Suppressor macrophage treated with lipopolysaccharide for 1 hour (primary cell): ENCODE measurements at places on chromosomes 3 and 15.
A peak's percentile ranks its signal among the peaks of the same experiment; 100 is the strongest.

GRCh38 chr3:122190525-122190924 lies 7.1 kb downstream of the CASR start:
- DNase-seq, result no peak

GRCh38 chr15:52783929-52784798 lies 6.0 kb downstream of the ONECUT1 start:
- DNase-seq, result peak; percentile 71

GRCh38 chr15:88090481-88091011 lies 166.0 kb downstream of the NTRK3 start:
- no peak for DNase-seq

GRCh38 chr3:148246291-148246923 lies 451.3 kb upstream of the AGTR1 start:
- no peak for DNase-seq

GRCh38 chr15:85993116-85993515 lies 86.6 kb upstream of the AGBL1 start:
- no peak for DNase-seq

GRCh38 chr3:43104660-43105595 lies 951 bp downstream of the POMGNT2 start:
- DNase-seq, result peak; percentile 1

GRCh38 chr3:81744366-81744765 lies 17.1 kb downstream of the GBE1 start:
- DNase-seq, result no peak

DNA sequence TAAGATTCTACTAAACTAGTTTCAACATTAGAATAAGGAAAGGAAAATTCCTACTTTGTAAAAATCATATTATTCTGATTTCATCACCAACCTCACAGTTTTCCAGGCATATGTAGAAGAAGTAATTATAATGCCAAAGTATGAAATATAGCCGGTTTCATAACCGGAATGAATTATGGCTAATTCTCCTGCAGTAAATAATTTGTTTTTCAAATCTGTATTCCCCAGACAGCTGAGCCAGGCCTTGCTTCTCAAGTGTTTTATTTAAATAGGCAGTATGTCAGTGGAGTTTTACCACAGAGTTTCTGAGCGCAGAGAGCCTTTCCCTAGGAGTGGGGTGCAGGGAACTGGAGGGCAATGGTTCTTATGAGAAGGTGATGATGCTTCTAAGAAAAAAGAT lies 8.7 kb upstream of the CPA3 start:
- DNase-seq, result no peak

- DNase-seq, result no peak
Measured at GRCh38 chr3:64872345-64872744, 184.5 kb upstream of the ADAMTS9 start.

GRCh38 chr3:31876331-31876730 lies 104.7 kb downstream of the OSBPL10 start:
- DNase-seq, result no peak

DNA sequence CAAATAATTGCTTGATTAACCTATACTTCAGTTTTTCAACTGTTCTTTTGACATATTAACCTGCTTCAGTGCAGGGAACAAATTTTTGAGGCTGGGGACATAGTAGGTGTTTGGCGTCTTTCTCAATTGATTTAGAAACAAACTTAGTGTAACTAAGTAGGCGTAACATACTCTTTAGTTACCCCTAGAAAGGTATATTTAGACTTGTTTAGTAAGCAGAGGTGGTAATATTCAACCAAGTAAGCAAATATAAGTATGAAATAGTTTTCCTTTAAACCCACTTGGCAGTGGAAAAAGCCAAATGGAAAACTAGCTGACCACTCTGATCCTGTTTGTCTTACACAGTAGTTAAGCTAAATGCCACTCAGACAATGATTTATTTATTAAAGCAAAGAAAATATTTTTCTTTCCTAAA lies 113.2 kb downstream of the MBNL1 start:
- no peak for DNase-seq

DNA sequence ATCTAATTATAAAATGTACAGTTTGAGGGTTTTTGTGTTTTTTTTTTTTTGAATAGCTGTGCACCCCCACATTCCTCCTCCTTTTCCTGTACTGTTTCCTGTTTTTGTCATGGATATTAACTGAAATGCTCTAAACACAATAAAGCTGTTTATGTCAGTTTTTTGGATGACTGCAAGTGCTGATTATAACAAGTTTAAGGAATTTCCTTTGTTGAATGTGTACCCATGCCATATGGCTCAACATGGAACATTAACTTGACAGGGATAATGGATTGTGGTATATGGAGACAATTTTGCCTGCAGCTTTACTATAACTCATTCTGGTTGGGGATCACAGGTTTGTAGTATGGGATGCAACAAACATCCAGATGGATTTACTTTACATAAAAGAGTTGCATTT lies 216.4 kb downstream of the TCF12 start:
- DNase-seq, result no peak

DNA sequence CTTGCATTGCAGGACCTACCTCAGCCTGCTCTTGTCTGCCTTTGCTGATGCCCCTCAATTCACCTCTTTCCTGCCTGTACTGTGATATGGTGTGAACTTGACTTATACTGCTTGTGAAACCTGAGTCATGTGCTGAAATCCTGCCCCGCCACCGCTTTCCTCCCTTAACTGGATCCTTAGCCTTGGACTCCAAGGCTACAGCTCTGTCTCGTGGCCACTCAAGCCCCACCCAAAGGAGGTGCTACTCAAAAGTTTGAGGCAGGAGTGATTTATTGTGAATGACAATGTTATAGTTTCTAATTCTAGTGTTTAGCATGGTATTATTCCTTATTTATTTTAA lies 56.1 kb downstream of the MYZAP start:
- DNase-seq, result no peak

DNA sequence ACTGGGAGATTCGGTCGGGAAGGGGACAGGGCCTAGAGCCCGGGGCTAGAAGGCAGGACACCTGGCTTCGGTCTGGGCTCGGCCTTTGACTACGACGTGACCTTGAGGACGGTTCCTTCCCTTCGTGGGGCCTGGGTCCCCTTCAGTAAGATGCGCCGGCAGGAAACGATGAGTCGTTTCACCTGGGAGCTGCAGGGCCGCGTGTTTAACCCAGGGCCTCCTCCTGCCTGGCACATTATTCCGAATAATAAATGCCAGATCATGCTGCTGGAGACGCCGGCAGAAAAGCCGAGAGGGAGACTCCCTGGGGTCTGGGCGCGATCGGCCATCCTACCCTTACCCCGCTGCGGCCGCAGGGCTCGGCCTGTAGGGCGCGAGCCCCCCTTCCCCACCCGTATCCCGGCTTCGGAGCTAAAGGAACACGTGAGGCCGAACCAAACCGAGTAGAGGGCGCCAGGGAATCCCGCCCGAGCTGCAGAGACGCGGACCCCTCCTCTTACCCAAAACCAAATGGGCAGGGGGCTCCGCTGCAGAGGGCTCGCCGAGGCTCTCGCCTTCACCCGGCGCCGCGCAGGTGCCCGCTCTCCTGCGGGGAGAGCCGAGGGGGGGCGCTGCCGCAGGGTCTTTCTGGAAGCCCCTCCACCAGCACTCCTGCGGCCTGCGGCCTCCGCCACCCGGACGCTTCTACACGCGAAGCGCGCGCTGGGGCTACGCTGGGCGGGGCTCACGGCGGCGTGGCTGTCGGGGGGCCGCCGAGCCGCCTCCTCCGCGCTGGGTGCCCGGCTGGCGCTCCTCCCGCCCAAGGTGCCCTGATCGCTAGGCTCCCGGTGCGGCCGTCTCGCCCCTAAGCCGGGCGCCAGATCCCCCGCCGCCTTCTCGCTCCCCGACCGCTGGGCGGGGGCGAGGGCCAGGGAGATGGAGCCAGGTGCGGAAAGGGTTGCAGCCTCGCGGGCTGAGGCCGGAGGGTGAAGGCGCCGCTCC lies at the start of gene BDH1:
TSS of gene BDH1 (minus strand) at position 688 of the 981 bp plus-strand sequence. CDS start 9,525 bp downstream, outside the sequence.
- peak; percentile 49 for DNase-seq

- DNase-seq, result no peak
Measured at GRCh38 chr15:90295270-90295648, 29.8 kb downstream of the NGRN start.

GRCh38 chr3:102532901-102533300 lies 98.1 kb downstream of the ZPLD1 start:
- peak; percentile 23 for DNase-seq

DNA sequence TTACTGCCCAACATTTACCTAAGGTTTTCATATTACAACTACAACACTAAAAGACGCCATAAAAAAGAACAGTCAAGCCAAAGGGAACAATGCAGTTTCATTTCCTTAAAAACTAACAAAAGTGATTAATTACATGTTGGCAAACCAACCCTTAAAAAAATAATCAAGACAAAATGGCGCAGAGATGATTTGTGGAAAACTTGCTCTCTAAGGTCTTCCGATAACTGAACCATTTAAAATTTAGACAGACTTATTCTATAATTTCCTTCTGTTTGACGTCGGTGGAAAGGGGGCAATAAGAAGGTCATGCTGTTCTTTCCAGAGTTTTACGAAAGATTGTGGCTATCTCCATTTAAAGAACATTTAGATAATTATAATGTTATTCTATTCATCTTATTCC lies 87.6 kb downstream of the RYK start:
- DNase-seq, result peak; percentile 8

DNA sequence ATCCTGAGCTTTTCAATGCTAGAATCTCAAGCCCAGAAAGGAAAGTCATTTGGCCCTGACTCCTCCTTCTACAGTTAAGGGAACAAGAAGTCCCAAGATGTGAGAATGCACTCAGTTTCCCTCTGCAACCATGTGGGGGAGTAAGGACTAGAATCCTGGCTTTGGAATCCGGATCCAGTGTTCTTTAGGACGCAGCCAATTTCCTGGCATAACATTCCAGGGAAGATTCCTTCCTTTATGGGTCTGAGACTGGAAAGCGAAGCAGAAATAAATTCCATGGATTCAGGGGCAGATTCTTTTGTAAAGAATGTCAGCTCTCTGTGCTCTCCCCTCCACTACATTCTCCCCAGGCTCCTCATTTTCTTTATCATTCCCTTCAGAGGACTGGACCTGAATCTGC lies 151.8 kb upstream of the SOX14 start:
- no peak for DNase-seq

DNA sequence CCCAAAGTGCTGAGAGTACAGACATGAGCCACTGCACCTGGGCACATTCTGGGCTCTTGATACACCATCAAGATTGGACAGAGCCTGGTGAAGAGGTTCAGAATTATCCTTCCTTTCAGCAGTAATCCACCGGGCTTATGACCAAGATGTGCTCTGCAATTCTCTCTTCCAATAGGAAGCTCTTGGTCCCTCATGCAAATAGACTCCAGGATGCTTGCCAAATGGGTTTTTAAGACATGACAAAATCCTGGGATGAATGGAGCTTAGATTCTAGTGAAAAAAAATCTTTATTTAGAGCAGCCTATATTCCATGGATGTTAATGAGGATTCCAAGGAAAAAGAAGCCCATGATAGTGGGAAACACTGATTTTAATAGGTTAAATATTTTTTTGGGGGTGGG lies 119.1 kb downstream of the SV2B start:
- DNase-seq, result no peak

GRCh38 chr3:23831517-23832394 lies 26.0 kb downstream of the UBE2E1 start:
- DNase-seq, result no peak

GRCh38 chr3:107947203-107947602 lies 143.6 kb downstream of the CD47 start:
- no peak for DNase-seq
